ENCODE measurements at places on chromosomes 7 and 10.
A peak's percentile ranks its signal among the peaks of the same experiment; 100 is the strongest.

- DNase-seq: no peak
Measured at GRCh38 chr10:43391496-43391895, 17.5 kb downstream of the HNRNPF start.

- DNase-seq: peak; percentile 96
Measured at GRCh38 chr7:66099551-66100407, 14.9 kb upstream of the CRCP start.

DNA sequence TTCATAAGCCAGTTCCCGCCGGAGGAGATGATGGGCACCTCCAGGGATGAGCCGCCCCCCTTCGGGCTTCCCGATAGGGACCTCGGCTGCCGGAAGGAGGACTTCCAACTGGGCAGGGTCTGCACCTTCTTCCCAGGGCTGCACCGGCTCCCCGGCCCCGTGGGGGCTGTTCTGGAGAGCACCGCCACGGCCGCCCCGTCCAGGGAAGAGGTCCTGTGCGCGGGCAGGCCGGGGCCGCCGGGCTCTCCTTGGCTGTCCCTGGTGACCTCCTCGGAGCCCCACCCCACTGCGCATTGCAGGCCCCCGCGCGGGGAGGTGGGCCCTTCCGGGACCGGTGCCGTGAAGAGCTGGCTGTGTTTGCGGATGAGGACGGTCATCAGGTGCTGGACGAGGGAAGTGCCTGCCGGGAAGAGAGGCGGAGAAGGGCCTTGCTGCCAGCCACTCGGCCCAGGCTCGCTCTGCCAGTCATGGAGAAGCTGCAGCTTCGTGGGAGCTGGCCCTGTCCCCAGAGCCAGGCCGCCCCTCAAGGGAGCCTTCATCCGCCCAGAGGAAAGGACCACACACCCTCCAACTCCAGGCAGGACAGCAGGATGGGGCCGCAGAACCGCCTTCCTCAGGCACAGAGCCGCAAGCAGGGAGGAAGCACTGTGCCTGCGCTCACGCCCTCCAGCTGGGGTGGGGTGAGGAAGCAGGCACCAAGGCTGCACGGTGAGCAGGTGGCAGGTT is 144.4 kb downstream of the MAPK8 start:
- DNase-seq: no peak

- DNase-seq: no peak
Measured at GRCh38 chr7:47577321-47577919, 4.5 kb downstream of the TNS3 start.

DNA sequence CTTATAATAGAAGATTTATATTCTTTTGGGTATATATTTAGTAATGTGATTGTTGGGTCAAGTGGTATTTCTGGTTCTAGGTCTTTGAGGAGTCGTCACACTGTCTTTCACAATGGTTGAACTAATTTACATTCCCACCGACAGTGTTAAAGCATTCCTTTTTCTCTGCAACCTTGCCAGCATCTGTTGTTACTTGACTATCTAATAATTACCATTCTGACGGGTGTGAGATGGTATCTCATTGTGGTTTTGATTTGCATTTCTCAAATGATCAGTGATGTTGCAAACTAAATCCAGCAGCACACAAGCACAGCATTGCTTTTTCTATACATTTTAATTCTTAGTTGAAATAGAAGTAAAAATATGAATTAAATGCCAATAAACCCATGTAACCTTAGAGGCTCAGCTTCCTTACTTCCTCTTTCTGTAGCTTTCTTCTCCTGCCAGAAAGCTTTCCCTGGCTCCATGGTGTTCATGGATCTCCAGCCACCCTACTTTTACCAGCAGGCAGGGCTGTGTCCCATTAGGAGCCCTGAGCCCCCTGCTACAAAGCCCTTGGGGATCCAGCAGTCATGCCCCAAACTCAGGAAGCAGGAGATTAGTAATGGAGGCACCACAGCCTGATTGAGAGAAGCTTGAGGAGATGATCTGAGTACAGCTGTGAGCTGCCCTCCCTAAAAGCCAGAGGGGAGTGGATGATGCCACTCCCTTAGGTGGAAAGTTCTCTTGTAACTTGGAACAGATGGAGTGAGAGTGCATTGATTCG is 158.6 kb downstream of the TMEM178B start:
- DNase-seq: no peak

DNA sequence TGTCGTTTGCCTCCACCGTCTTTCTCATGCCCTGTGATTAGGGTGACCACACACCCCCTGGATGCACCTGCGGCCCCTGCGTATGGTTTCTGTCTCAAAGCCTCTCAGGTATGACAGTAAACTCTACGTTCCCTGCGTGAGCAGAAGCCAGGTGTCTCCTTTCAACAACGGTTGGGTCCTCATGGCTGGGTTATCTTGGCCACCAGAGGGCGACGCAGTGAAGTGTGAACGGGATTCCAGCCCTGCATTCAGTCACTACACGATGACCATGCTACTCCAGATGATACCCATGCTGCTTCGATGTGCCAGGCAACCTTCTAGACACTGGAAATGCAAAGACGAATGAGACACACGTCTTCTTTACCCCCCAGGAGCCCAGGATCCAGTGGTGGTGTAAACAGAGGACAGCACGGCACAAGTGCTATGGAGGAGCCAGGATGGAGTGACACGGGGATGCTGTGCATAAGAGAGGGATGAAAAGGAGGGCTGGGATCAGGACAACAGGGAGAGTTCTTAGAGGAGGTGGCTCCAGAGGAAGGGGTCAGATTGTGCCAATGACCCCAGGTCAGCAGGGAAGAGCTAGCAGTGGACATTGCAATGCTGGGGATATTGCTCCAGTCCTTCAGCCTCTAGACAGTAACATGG is 228.1 kb upstream of the PFKP start:
- DNase-seq: peak; percentile 8

- DNase-seq: no peak
Measured at GRCh38 chr10:34756584-34756983, 58.5 kb downstream of the PARD3 start.

GRCh38 chr10:71623098-71623985 is 96.2 kb downstream of the C10orf105 start:
- peak; percentile 51 for DNase-seq

GRCh38 chr7:19984231-19984632 is 210.8 kb upstream of the TMEM196 start:
- no peak for DNase-seq

DNA sequence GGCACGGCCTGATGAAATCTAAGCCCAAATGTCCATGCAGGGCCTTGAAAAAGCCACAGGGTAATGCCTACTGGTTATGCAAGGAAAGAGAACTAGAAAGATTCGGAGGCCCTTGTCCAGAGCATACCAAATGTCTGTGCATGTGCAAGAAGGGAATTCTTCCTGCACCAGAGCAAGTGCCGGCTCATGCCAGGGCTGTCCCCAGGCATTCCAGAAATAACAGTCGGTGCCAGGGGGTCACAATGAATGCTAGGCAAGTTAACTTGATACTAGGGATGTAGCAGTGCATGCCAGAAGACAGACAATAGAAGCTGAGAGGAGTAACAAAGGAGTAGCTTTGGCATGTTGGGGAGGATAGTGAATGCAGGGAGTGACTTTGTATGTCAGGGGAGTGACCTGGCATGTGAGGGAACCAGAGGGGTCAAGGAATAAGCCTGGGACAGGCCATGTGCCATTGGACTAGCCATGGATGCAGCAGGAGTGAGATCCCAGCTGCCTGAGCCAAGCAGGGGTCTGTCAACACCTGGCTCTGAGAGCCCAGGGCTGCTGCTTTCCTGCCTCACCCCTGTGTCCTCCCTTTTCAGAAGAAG is 119.5 kb upstream of the UNC5B start:
- no peak for DNase-seq

- DNase-seq: no peak
Measured at GRCh38 chr7:75843613-75844116, 30.1 kb upstream of the CCL24 start.

- no peak for DNase-seq
Measured at GRCh38 chr7:148253629-148254028, 336.9 kb upstream of the C7orf33 start.

DNA sequence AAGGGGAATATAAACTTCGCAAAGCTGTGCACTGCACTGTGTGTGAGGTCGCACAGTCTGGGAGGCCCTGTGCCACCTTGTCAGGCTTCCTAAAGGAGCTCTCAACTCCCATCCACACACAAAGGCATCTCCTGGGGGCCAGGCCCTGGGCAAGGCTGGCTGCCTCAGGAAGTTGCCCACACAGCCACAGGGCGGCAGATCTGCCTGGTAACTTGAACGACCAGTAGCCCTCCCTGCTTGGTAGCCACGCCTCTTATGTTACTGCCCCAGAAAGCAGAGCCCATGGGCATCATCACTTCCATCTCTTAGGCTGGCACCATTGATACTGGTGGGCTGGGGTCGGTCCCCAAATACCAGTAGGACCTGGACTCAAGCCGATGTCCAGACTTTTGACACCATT is 82.8 kb downstream of the HECW1 start:
- DNase-seq: no peak

DNA sequence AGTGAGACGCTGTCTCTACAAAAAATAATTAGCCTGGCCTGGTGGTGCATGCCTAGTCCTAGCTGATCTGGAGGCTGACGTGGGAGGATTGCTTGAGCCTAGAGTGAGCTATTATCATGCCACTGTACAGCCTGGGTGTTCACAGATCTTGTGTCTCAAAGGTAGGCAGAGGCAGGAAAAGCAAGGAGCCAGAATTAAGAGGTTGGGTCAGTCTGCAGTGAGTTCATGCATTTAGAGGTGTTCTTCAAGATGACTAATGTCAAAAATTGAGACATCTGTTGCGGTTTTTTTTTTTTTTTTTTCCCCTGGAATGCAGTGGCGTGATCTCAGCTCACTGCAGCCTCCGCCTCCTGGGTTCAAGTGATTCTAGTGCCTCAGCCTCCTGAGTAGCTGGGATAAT is 5.4 kb downstream of the PPIA start:
- DNase-seq: no peak

DNA sequence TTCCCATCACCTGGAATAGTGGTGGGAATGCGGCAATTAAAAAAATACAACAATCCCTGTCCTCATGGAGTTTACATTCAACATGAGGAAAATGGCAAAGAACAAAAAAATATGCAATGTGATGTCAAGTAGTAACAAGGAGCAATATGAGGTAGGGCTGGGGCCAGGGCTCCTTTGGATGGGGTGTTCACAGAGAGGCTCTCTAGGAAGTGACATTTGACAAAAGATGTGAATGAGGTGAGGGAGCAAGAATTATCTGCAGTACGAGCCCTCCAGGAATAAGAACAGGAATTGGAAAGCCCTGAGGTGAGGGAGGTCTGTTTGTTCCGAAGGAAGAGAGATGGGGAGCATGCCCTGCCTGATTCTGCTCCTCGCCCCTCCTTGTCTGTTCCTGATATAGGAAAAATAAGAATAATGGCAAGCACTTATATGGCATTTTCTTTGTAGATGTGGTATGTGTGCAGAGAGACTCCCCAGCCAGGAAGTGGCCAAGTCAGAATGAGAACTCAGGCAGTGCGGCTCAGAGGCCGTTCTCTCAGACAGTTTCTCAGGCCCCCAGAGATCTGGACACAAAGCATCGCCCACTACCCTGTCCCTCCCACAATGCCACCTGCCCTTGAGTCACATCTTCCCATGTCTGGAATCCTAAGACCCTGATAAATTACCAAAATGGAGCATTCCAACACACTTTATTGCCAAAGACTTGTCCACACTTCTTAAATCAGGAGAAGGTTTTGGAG is 105.6 kb downstream of the APBB1IP start:
- no peak for DNase-seq

DNA sequence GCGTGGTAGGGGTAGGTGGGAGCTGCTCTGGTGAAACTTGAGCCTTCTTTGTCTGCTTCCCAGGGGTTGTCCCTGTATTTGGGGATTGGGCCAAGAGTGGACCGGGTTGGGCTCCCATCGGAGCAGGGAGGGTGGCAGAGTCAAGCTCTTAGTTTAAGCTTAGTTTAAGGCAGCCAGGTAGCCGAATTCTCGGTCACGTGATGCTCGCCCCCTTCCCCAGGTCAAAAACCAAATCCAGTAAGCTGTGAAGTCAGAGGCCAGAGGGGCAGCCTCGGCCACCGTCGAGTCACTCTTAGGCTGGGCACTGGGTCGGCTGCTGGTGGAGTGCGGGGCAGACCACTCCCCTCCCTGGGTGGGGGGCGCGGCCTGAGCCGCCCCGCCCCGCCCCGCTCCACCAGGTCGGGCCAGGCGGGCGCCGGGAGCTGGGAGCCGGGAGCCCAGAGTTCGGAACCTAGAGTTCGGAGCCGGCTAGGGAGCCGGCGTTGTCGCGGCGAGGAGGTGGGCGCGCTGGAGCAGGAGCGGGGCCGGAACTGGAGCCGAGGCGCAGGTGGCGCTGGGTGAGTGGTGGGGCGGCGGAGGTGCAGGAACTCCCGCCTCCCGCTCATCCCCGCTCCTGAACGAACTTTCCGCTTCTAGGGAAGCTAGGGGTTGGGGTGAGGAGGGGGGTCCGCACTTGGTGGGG is 2.8 kb upstream of the LZTS2 start:
- no peak for DNase-seq

DNA sequence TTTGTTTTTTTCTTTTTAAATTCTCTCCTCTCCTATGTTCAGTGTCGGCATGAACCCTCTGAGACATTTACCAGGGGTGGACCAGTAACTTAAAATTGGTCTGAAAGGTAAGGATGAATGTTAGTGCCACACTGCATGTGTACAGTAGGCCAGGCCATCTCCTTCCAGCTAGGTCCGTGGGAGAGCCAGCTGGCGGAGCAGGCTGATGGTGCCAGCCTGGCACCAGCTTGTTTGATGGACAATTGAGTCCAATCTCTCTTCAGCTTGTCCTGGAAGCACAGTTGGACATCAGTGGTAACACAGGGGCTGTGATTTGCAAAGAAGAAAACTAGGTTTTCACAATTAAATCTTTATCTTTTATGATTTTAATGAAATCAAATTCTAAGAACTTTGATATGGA is 136.5 kb downstream of the CNNM2 start:
- peak; percentile 90 for DNase-seq

GRCh38 chr10:77182803-77183202 is 454.8 kb downstream of the KCNMA1 start:
- DNase-seq: no peak

- no peak for DNase-seq
Measured at GRCh38 chr10:122044713-122045112, 55.8 kb downstream of the TACC2 start.

DNA sequence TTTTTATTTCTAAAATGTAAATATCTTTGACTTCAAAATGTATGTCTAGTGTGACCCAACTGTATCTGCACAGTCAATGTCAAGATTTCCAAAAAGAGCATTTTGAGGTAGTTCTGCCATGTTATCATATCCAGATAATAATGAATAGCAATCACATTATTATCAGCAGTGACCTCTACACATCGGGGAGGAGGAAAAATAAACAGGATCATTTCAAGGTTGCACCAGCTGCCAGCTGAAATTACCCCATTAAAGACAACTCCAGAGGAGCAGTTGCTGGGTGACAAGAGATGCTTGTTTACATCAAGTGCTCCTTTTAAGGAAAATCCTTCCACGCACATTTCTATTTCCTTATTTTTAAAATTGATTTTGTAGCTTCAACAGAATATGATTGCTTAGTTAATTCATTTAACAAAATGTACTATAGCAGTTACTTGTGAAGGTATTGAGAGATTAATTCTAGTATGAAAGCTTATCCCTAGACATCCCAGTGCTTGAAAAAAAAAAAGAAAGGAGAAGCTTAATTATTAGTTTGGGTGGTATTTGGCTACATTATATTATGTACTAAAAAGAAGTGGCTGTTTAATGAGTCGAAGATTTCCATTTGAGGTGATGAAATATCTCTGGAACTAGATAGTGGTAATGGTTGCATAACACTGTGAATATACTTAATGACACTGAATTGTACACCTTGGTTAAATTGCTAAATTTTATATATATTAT is 19.3 kb upstream of the SLC35G1 start:
- no peak for DNase-seq

Measured in G401 (cell line).